ENCODE measurements at places on chromosomes 4 and X.
A peak's percentile ranks its signal among the peaks of the same experiment; 100 is the strongest.

DNA sequence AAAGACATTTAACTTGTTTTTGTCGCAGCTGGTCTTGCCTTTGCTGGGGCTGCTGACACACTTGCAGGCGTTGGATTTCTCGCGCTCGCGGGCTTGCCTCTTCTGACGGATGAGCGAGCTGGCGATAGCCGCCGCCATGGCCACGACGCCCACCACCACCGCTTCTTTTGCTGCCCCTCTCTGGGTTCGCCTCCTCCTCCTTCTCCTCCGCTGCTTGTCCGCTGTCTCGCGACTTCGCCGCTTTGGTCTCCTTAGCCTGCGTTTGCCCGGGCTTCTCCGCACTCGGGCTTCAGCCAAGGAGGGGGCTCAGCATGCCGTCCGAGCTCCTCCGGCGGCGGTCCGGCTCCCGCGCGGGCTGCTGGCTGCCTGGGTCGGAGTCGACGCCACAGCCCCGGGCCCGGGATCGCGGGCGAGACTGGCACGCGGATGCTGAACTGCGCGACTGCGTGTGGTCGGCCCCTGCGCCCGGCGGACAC, 613 bp downstream of the FGF13 start:
- no peak overlapping the region for H3K27ac ChIP-seq
- H3K36me3 ChIP-seq: no peaks in the 10 kb centered on the region
- H3K4me3 ChIP-seq: no peak overlapping the region

GRCh38 chr4:125832161-125832560, 517.4 kb downstream of the FAT4 start:
- no peak overlapping the region for H3K4me3 ChIP-seq
- H3K27ac ChIP-seq: no peak overlapping the region
- H3K27me3 ChIP-seq: no peaks in the 10 kb centered on the region
- H3K4me1 ChIP-seq: no peaks in the 10 kb centered on the region

DNA sequence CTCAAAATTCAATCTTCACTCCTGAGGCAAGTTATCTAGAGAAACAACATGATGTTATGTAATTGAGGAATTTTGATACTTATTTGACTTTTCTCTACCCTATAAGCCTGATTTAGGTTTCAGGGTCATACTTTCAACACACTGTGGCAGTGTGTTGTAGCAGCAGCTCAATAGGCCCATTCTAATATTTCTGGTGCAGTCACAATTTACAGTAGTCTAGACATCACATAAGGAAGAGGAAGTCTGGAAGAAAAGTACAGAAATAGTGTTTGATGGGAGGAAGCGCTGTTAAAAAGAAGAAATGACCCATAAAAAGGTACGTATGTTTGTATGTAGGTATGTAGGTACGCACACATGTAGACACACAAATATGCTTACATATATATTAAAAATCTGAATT, 194.3 kb downstream of the ARHGAP24 start:
- no peak overlapping the region for H3K27ac ChIP-seq
- no peaks in the 10 kb centered on the region for H3K36me3 ChIP-seq
- no peaks in the 10 kb centered on the region for H3K4me1 ChIP-seq

GRCh38 chr4:150769845-150770244, 187.9 kb downstream of the MAB21L2 start:
- H3K4me3 ChIP-seq: no peak overlapping the region
- H3K27ac ChIP-seq: no peak overlapping the region
- H3K4me1 ChIP-seq: peaks cover 11% of the 10 kb centered on the region
- H3K27me3 ChIP-seq: no peaks in the 10 kb centered on the region

GRCh38 chr4:140260227-140260626, 106.2 kb upstream of the MAML3 start:
- no peak overlapping the region for H3K4me3 ChIP-seq
- H3K4me1 ChIP-seq: peaks cover 12% of the 10 kb centered on the region
- DNase-seq: no peak
- no peak overlapping the region for H3K27ac ChIP-seq

DNA sequence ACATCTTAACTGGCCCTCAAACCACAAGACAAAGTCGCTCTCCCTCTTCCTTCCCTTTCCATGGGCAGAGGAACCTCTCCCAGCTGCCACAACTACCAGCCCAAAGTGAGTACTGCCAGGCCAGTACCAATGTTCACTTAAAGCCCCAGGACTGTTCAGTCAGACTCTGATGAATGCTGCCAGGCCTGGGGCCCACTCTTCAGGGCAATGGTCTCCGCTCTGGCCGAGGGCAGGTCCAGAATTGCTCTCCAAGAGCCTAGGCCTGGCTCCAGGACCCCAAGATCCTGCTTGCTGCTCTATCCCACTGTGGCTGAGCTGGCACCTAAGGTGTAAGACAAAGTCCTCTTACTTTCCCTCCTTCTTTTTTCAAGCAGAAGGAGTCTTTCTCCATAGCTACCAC, 790.9 kb downstream of the KLHL13 start:
- no peaks in the 10 kb centered on the region for H3K4me1 ChIP-seq
- H3K36me3 ChIP-seq: no peaks in the 10 kb centered on the region
- H3K4me3 ChIP-seq: no peak overlapping the region
- no peaks in the 10 kb centered on the region for H3K27me3 ChIP-seq

GRCh38 chr4:114385195-114385985, 213.2 kb upstream of the UGT8 start:
- no peaks in the 10 kb centered on the region for H3K4me1 ChIP-seq
- no peak overlapping the region for H3K4me3 ChIP-seq
- no peak for DNase-seq
- no peaks in the 10 kb centered on the region for H3K36me3 ChIP-seq

GRCh38 chrX:101252634-101253033, 33.0 kb downstream of the DRP2 start:
- H3K27me3 ChIP-seq: no peaks in the 10 kb centered on the region
- no peak overlapping the region for H3K27ac ChIP-seq
- no peak for DNase-seq
- H3K4me1 ChIP-seq: peaks cover 1% of the 10 kb centered on the region
- no peaks in the 10 kb centered on the region for H3K36me3 ChIP-seq

GRCh38 chr4:23130845-23131244, 438.1 kb downstream of the GBA3 start:
- no peaks in the 10 kb centered on the region for H3K27me3 ChIP-seq
- no peak overlapping the region for H3K27ac ChIP-seq
- H3K4me3 ChIP-seq: no peak overlapping the region
- DNase-seq: no peak
- H3K36me3 ChIP-seq: no peaks in the 10 kb centered on the region
- H3K4me1 ChIP-seq: no peaks in the 10 kb centered on the region

- H3K27me3 ChIP-seq: peaks cover 2% of the 10 kb centered on the region
- H3K4me3 ChIP-seq: no peak overlapping the region
- H3K4me1 ChIP-seq: peaks cover 28% of the 10 kb centered on the region
- peaks cover 29% of the 10 kb centered on the region for H3K36me3 ChIP-seq
Measured at GRCh38 chr4:52646741-52647140, 12.4 kb downstream of the USP46 start.

GRCh38 chr4:89305028-89305427, 2.6 kb downstream of the GPRIN3 start:
- peaks cover 51% of the 10 kb centered on the region for H3K4me1 ChIP-seq
- H3K27ac ChIP-seq: peak overlapping the region; percentile 97
- H3K27me3 ChIP-seq: no peaks in the 10 kb centered on the region
- no peak for DNase-seq
- peaks cover 65% of the 10 kb centered on the region for H3K36me3 ChIP-seq

- peaks cover 2% of the 10 kb centered on the region for H3K27me3 ChIP-seq
- no peak overlapping the region for H3K4me3 ChIP-seq
- H3K27ac ChIP-seq: no peak overlapping the region
- no peaks in the 10 kb centered on the region for H3K36me3 ChIP-seq
Measured at GRCh38 chrX:132153166-132153565, 25.3 kb upstream of the FRMD7 start.

GRCh38 chrX:13752646-13753045, 18.1 kb downstream of the OFD1 start:
- DNase-seq: no peak
- no peak overlapping the region for H3K4me3 ChIP-seq
- no peak overlapping the region for H3K27ac ChIP-seq
- H3K36me3 ChIP-seq: peaks cover 33% of the 10 kb centered on the region
- peaks cover 35% of the 10 kb centered on the region for H3K4me1 ChIP-seq

- H3K4me1 ChIP-seq: no peaks in the 10 kb centered on the region
- no peak for DNase-seq
- H3K4me3 ChIP-seq: no peak overlapping the region
- no peaks in the 10 kb centered on the region for H3K27me3 ChIP-seq
- no peak overlapping the region for H3K27ac ChIP-seq
Measured at GRCh38 chr4:186934841-186935443, 211.3 kb upstream of the FAT1 start.

DNA sequence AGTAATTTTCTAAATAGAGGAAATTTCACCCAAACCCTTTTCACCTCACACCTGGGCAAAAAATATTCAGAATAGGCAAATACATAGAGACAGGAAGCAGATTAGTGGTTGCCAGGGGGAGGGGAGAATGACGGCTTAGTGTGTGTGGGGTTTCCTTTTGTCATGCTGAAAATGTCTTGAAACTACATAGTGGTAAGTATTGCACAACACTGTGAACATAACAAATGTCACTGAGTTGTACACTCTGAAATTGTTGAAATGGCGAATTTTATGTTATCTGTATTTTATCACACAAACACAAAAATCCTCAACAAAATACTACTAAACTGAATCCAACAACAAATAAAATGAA, 60.7 kb upstream of the PLAC1 start:
- no peaks in the 10 kb centered on the region for H3K27me3 ChIP-seq
- DNase-seq: peak; percentile 47
- H3K36me3 ChIP-seq: peaks cover 2% of the 10 kb centered on the region
- H3K4me1 ChIP-seq: peaks cover 16% of the 10 kb centered on the region

Measured in activated CD4-positive, alpha-beta memory T cell treated with anti-CD3 and anti-CD28 coated beads, Interleukin-2, amount 10 ng/mL, durations not matched to agents 7 days and 5 days (primary cell).